ENCODE measurements at places on chromosomes 4 and X. TPM values are rescaled to one million over a fixed set of nuclear protein-coding genes. Genes with fewer than 3 reads are reported as not detected.

- no peak overlapping the region for H3K27ac ChIP-seq
- no peak for DNase-seq
Measured at GRCh38 chr4:47415719-47416118, 47.8 kb downstream of the COMMD8 start.

GRCh38 chr4:90979556-90979955 lies 852.4 kb downstream of the CCSER1 start:
- no peak overlapping the region for H3K4me3 ChIP-seq
- no peak overlapping the region for H3K27ac ChIP-seq
- H3K36me3 ChIP-seq = no peaks in the 10 kb centered on the region
- H3K27me3 ChIP-seq = no peaks in the 10 kb centered on the region

DNA sequence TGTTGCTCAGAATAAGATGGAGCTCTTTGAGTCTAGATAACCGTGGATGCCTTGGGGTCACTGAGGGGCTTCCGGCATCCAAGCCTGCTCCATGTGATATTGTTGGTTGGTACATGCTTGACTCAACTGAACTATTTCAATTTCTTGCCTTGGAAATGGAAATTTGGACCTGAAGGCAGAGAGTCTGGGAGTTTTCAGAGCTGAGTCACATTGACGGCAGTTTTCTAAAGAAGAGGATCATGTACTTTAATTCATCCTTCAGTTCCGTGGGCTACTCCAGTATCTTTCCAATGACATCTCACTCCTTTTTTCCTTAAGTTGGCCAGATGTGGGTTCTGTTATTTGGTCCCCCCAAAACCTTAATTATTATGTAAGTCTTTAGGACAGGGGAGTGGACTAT lies 100.5 kb downstream of the MFAP3L start:
- no peak overlapping the region for H3K4me3 ChIP-seq
- H3K27me3 ChIP-seq = peaks cover 7% of the 10 kb centered on the region
- no peak overlapping the region for H3K27ac ChIP-seq

- H3K4me3 ChIP-seq = no peak overlapping the region
- H3K27me3 ChIP-seq = no peaks in the 10 kb centered on the region
- no peak for DNase-seq
- H3K4me1 ChIP-seq = peaks cover 30% of the 10 kb centered on the region
- peaks cover 16% of the 10 kb centered on the region for H3K36me3 ChIP-seq
Measured at GRCh38 chr4:80054375-80054774, 18.7 kb downstream of the ANTXR2 start.

DNA sequence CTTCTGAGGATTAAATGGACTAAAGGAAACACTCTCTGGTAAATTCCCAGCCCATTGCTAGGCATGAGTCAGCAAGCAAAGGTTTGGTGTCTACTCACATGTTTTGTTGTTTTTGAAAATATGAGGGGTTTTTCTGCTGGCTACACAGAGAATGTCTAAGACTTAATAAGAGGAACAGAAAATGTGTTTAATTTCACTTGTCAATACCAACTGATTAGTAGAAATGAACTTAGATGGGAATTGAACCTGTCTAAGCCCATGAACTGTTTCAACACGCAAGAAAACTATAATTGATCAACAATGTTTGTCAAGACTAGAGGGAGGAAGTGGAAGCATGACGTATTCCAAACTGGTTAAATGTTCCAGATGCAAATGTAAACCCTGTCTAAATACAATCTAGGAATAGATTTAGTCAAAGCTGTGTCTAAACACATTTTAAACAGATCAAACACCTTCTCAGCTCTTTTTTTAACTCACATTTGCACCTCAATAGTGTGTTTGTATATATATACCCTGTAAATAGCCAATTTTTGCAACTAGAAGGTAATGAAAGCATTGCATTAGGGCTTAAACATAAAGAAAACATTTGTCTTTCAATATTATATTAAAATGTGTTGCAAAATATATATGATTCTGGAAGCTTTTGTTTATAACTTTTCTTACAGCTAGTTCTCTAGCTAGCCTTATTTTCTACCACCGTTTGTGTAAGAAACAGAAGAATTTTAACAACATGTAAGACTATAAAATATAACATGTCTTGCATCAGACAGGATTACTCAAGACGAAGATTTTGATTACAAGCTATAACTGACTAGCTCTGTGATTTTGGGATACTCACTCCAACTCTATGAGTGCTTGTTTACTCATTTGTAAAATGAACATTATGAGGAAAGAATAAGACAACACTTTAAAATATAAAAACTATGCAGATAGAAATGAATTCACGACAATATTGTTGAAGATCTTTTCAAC lies 607.8 kb downstream of the FSTL5 start:
- no peak overlapping the region for H3K27ac ChIP-seq
- no peaks in the 10 kb centered on the region for H3K36me3 ChIP-seq
- H3K4me3 ChIP-seq = no peak overlapping the region
- DNase-seq = no peak
- H3K27me3 ChIP-seq = no peaks in the 10 kb centered on the region
- no peaks in the 10 kb centered on the region for H3K4me1 ChIP-seq

Gene BEND2
- not detected for total RNA-seq

Gene CFAP99
- not detected for total RNA-seq

DNA sequence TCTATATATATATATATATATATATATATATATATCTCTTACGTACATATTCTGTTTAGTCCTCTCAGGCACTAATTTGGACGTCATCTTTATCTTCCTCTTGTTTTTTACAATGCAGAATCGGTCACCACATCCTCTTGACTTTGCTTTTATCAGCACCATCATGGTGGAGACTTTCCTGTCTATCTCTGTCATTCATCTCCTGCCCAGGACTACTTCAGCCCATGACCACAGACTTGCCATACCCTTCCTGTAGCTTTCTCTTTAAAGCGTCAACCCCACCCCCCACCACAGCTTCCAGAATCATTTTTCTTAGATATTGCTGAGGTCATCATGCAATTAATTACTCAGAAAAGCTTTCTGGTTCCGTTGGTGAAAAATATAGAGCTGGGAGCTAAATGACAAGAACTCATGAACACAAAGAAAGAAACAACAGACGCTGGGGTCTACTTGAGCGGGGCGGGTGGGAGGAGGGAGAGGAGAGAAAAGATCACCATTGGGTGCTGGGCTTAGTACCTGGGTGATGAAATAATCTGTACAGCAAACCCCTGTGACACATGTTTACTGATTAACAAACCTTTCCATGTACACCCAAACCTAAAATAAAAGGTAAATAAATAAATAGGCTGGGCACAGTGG lies 30.5 kb upstream of the PRKX start:
- H3K27me3 ChIP-seq = no peaks in the 10 kb centered on the region
- no peaks in the 10 kb centered on the region for H3K36me3 ChIP-seq
- DNase-seq = peak; percentile 62
- H3K27ac ChIP-seq = peak overlapping the region; percentile 58
- peak overlapping the region; percentile 44 for H3K4me3 ChIP-seq
- peaks cover 25% of the 10 kb centered on the region for H3K4me1 ChIP-seq

GRCh38 chrX:100409610-100410590 lies at the start of gene PCDH19:
PCDH19 (minus strand) TSS chrX:100410273; CDS start chrX:100408597, 1,676 bp downstream.
- peaks cover 60% of the 10 kb centered on the region for H3K27me3 ChIP-seq
- peak within 1 kb of the TSS; percentile 68 for H3K4me3 ChIP-seq
- H3K27ac ChIP-seq = no peak within 1 kb of the TSS
- H3K36me3 ChIP-seq = no peaks in the 10 kb centered on the region

Gene LANCL3
- not detected for total RNA-seq

DNA sequence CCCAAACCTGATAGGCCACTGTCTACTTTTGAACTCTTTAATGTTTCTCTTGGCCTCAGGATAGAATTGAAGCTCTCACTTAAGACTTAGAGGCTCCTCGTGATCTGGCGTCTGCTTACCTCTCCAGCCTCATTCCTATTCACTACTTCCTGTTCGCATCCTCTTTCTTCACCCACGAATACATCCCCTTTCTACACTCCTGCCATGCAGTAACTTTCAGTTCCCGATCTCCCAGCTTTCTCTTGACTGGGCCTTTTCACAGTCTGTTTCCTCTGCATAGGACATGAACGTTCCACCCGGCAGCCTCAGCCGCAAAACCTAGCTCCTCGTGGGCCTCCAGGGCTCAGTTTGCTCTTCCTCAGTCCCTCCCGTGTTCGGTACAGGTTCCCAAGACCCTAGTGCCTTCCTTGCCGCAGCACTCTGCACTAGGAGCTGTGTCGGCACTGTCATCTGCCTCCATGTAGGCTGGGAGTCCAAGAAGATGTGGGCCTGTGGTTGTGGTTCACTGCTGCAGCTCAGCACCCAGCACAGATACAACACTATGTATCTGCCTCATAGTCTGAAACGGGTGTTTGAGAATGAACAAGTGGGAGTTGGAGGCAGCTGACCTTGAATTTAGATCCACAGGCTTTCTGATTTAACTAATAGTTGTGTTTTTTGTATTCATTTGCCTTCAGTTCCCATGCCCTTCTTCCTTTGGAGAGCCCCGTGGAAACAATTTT lies 15.8 kb downstream of the RPL39 start:
- no peak overlapping the region for H3K27ac ChIP-seq
- H3K36me3 ChIP-seq = peaks cover under 1% of the 10 kb centered on the region

DNA sequence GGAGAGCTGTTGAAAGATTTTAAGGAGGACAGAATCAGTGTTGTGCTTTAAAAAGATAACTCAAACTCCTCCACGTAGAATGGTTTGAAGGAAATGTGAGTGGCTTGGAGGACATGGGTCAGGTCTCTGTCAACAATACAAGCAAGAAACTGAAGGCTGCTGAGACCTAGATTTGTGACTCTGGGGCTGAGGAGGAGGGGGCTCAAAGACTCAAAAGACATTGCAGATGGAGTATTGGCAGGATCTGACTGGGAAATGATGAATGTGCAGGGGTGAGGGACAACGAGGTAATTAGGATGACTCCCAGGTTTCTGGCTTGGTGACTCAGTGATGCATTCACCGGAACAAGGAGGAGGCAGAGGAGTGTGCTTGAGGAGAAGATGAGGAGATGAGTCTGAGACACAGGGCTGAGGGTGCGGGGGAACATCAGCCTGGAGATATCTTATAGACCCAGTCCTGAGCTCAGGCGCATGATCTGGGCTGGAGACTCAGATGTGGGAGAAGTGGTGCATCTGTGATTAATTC lies 3.3 kb upstream of the RPS4X start:
- no peak overlapping the region for H3K27ac ChIP-seq
- H3K4me3 ChIP-seq = no peak overlapping the region
- H3K4me1 ChIP-seq = peaks cover 1% of the 10 kb centered on the region
- no peaks in the 10 kb centered on the region for H3K27me3 ChIP-seq
- H3K36me3 ChIP-seq = peaks cover 11% of the 10 kb centered on the region

DNA sequence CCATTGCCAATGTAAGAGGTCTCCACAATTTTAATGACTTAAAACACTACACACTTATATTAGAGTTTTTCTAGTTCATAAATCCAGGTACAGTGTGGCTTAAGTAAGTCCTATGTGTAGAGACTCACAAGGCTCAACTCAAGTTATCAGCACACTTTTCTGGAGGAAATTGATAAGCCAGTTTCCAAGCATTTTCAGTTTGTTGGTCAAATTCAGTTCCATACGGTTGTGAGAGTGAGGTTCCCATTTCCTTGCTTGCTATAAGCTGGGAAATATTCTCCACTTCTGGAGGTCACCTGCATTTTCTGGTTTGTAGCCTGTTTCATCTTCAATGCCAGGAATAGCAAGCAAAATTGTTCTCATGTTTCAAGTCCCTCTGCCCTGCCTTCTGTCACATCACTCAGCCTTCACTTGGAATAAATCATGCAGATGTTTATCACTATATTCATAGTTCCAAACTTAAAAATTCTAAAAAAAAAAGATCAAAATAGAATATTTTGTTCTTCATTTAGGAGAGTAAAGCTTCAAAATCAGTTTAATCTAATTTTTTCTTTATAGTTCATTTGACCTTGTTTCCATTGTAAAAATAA lies 1137.5 kb upstream of the INTU start:
- H3K27ac ChIP-seq = no peak overlapping the region
- H3K4me1 ChIP-seq = no peaks in the 10 kb centered on the region
- no peaks in the 10 kb centered on the region for H3K36me3 ChIP-seq
- H3K4me3 ChIP-seq = no peak overlapping the region
- DNase-seq = no peak

DNA sequence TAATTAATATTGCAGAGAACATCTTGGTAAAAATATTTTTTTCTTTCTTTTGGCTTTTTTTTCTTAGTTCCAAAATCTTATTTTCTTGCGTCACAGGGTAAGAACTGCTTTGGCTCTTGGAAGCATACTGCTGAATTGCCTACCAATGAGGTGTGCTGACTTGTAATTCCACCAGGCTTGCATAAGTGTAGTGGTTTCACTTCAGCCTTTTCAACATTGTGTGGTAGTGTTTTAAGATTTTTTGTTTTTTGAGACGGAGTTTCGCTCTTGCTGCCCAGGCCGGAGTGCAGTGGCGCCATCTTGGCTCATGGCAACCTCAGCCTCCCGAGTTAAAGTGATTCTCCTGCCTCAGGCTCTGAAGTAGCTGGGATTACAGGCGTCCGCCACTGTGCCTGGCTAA lies 42.4 kb downstream of the N4BP2 start:
- peaks cover 3% of the 10 kb centered on the region for H3K4me1 ChIP-seq
- no peak overlapping the region for H3K27ac ChIP-seq
- no peak for DNase-seq
- H3K27me3 ChIP-seq = no peaks in the 10 kb centered on the region

- H3K27me3 ChIP-seq = peaks cover 2% of the 10 kb centered on the region
- peaks cover 5% of the 10 kb centered on the region for H3K4me1 ChIP-seq
- no peaks in the 10 kb centered on the region for H3K36me3 ChIP-seq
- no peak overlapping the region for H3K27ac ChIP-seq
- no peak for DNase-seq
Measured at GRCh38 chr4:74018116-74018515, 19.6 kb upstream of the CXCL5 start.

DNA sequence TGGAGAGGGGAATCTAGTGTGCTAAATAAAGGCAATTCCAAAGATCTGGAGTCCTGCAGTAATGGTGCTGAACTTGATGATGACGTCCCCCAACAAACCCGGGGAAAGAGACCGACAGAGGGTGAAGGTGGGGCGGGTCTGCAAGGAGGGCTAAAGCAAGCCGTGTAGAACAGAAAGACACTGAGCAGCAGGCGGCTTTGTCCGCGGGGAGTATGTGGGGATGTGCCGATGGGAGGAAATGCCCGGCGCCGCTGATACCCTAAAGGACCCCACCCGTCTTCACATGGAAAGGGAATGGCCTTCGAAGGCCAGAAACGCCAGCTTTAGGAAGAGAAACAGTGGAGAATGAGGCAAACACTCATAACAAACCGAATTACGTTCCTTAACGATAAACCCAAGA lies 528.9 kb downstream of the ZNF674 start:
- no peak overlapping the region for H3K27ac ChIP-seq
- H3K27me3 ChIP-seq = no peaks in the 10 kb centered on the region
- no peaks in the 10 kb centered on the region for H3K4me1 ChIP-seq
- no peak overlapping the region for H3K4me3 ChIP-seq
- no peaks in the 10 kb centered on the region for H3K36me3 ChIP-seq
- no peak for DNase-seq

GRCh38 chr4:144955104-144955503 lies 142.9 kb downstream of the ANAPC10 start:
- no peaks in the 10 kb centered on the region for H3K36me3 ChIP-seq
- H3K4me3 ChIP-seq = no peak overlapping the region
- H3K27me3 ChIP-seq = no peaks in the 10 kb centered on the region
